ENCODE measurements at places on chromosomes 13 and 19.

- peak; percentile 95 for DNase-seq
Measured at GRCh38 chr13:106151056-106151699, 384.3 kb downstream of the EFNB2 start.

DNA sequence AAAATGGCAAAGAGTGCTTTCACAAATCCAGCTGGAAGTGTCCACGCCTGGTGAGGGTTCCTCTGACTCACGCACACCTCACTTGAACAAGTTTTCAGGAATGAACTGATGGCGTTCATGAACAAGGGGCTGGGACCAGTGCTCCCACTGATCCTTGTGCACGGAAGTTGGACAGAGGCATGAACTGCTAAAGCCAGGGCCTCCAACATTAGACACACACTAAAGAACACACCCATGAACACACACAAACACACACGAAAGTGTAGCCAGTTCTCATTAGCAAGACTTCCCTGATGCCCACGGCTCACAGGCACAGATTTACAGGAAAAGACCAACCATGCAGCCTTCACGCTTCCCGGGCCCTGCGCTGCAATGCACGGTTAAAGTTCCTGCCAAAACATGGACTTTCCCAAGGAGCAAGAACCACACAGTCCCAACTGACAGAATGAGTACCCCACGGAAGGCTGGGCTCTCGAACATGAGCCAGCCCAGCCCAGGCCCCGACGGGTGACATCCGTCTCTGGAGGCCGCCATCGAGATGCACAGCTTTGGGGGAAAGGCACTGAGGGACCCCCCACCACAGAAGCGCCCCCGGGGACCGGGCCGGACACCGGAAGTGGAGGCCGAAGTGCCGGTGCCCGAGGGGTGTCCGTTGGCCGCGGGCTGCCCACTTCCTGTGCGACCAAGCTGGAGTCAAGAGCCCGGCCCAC lies 808 bp downstream of the DNMT1 start:
- peak; percentile 52 for DNase-seq

- peak; percentile 85 for DNase-seq
Measured at GRCh38 chr13:47334173-47334572, 437.3 kb upstream of the HTR2A start.

DNA sequence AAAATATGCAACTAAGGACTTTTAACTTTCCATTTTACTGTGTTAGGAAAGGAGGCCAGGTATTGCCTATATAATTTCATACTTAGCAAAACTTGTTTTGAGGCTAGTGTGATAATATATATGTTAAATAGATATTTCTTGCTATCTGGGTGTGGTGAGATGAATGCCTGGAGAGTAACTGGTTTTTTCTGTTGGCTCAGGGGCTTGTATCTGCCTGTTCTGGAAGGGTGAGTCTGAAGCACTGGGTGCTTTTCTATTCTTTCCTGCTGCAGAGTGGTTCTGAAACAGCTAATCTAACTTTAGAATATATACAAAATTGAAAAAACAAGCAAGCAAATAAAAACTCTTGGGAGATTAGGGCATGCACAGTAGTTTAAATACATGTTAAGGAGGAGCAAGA lies 64.6 kb upstream of the MYCBP2 start:
- no peak for DNase-seq

- DNase-seq = peak; percentile 4
Measured at GRCh38 chr13:20461481-20461859, 64.2 kb downstream of the CRYL1 start.

DNA sequence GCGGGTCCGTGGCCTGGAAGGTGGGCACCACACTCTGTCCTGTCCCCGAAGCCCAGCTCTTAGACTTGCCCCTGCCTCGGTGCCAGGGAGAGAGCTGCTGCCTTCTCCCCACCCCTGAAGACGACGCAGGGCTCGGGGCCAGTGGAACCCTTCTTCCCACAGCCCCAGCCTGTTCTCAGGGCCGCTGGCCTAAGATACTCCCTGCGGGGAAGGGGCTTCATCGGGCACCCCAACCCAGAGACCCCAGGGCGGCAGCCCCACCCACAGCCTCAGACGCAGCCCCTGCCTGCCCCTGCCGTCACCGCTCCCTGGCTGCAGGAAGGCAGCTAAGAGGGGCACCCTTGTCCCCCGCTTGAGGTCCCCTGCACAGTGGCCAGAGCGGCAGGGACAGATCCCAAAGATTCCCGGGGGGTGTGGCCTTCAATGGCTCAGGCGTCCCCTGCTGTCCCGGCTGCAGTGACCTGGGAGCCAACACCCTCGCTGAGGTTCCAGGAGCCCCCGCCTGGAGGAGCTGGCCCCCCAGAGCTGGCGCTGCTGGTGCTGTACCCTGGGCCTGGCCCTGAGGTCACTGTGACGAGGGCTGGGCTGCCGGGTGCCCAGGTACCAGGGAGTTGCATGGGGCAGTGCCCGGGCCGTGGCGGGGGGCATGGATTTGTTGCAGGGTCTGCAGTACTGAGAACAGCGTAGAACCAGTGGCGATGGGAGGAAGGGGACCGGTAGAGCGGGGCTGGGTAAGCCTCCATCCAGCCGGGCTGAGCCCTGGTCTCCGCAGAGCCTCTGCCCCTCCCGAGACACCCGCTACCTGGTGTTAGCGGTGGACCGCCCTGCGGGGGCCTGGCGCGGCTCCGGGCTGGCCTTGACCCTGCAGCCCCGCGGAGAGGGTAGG lies 1.0 kb downstream of the AMH start:
- no peak for DNase-seq

DNA sequence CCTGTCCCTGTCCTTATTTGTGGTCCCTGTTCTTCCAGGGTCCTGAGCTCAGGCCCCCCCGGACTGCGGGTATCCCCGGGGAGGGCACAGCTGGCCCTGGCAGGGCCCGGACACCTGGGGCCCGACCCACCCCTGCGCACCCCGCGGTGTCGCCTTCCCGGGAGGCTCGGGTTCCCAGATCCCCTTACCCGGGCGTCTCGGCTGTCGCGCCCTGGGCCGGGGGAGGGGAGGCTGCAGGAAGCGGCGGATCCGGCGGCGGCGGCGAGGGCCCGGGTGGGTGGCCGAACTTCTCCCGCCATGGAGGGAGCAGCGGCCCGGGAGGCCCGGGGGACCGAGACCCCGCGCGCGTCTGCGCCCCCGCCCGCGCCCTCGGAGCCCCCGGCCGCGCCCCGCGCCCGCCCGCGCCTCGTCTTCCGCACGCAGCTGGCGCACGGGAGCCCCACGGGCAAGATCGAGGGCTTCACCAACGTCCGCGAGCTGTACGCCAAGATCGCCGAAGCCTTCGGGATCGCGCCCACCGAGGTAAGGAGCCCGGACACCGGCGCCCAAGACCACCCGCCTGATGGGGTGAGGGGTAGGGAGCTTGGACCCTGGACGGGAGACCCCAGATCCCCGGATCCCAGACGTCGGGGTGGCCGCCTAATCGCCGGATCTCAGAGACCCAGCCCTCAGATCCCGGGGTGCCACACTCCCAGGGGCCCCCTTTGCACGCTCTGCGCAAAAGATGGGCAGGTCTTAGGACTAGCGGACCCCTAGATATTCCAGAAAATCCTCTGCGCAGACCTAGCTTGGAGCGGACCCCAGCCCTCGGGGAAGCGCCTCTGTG lies at the start of gene GIPC3:
GIPC3 (plus strand) TSS at position 178 of the 826 bp plus-strand sequence; CDS start at position 298, 120 bp downstream.
- no peak for DNase-seq

GRCh38 chr13:31045286-31046081 lies 113.0 kb downstream of the TEX26 start:
- peak; percentile 95 for DNase-seq

GRCh38 chr13:22903301-22903700 lies 277.5 kb upstream of the SGCG start:
- DNase-seq = no peak

DNA sequence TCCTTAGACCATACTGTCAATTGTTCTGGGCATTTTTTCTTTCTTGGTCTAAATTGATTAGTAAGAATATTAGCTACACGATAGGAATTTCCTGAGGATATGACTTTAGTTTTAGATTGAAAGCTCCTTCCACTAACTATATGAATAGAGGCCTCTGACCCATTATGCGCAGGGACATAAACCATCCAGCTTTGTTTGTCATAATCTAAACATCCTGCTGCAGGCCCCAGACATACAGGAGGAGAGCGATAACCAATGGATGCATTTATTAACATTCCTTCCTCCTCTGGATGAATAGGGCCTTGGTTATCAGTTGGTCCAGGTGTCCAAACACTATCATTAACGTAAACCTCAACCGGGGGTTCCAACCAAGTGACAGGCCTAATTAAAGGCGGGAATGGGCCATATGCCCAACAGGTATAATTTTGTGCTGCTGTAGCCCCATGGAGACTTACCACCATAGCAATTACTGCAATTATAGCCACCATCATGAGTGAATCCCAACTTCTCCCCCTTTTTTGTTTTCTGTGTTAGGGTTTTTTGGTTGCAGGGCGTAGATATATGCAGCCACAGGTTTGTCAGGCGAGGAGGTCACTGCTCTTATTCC lies 32.6 kb downstream of the CLEC4M start:
- DNase-seq = no peak

- DNase-seq = no peak
Measured at GRCh38 chr13:33284916-33285315, 639 bp downstream of the STARD13 start.

DNA sequence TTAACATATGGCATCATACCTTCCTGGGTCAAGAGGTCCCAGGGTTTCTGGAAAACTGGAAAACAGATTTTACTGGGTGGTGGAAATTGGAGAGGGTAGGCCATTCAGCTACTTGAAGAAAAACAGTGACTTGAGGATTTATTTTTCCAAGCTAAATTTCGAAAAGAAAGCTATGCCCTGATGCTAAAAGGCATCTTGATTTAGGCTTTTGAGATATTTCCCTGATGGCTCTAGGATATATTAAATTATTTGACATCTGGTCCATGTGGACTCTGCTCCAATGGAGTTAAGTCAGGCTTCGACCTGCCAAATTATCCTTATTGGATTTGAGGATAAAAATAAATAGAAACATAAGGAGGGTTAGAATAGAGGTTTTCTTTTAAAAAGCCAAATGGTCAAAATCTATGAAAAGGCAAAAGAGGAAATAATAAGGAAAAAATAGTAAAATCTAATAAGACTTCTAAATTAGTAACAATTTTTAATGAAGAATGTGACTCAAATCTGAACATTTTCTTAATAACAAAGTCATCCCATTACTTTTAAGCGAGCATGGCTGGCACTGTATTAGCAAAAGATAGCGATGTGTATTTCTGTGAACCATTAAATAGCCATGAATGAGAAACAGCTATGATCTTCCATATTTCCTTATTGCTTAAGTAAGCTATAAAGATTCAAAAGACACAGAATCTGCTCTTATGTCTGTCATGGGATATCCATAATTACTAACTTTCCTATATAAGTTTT lies 190.0 kb upstream of the MIR17HG start:
- no peak for DNase-seq

- DNase-seq = no peak
Measured at GRCh38 chr13:80946008-80946802, 605.3 kb upstream of the SPRY2 start.

DNA sequence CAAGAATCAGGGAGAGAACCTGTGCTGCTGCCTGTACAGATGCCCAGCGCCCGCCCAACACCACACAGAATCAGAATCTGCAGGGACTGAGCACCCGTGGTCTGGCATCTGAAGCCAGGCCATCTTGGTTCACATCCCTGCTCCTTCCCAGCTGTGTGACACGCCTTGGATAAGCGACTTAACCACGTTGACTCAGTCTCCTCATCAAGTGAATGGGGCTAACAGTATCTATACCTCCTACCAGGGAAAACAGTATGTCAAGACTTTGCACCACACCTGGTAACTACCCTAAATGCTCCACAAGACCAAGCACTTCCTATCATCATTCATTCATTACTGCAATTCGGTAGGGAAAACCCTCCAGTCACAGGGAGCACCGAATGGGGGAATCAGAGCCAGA lies 1.2 kb downstream of the RANBP3 start:
- DNase-seq = no peak
